Stimulated activated CD4-positive, alpha-beta T cell treated with anti-CD3 and anti-CD28 coated beads, Interleukin-1b, Interleukin-23, amount 100 ng/mL, for 1 hour (primary cell): ENCODE measurements at places on chromosomes 2 and 18.

- no peak for DNase-seq
These were observed 325.6 kb upstream of the VRK2 start for GRCh38 chr2:57720728-57721627.

DNA sequence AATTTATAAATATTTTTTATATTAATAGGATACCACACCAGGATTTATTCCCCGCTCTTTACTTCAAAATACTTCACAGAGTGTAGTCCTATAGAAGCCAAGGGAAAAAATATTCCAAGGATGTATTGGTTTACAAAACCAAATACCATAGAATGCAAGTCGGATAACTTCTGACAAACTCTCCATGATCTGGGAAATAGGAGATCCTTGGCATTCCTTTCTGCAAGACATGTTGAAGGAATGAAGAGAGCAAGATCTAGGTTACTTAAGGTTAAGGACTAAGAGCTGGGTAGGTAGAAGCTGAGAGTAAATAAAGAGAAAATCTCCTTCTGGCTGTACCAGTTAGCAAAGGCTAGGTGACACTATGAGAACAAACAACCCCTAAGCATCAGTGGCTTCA is 141.2 kb downstream of the LRATD1 start:
- no peak for DNase-seq

DNA sequence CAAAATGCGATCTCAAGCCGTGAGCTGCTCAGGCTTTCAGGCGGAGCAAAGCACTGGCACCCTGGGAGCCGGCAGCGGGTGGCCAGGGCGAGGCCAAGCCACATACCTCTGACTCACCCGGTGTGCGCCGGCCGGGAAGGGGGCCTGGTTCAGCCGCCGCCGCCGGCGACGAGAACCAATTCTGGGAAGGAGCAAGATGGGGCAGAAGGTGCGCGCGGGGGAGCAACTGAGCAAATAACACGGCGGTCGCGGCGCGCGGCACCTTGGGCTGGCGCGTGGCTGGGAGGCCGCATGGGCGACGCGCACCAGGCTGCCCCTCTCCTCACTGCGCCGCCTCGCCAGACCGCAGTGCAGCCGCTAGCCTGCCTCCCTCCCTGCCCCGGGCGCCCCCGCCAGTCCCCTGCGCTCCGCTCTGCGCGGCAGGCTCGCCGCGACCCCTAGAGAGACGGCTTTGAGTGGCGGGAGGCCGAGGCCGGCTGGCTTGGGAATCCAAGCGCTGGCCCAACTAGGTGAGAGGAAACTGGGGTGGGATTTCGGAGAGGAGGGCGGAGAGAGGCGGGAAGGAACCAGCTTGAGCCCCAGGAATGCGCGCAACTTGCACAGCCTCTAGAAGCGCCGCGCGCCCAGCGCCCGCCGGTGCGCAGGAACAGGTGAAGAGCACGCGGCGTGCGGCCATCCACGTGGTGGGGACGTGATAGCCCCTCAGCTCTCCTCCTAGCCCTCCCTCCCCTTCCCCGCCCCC is 3.2 kb downstream of the NRP2 start:
- no peak for DNase-seq

DNA sequence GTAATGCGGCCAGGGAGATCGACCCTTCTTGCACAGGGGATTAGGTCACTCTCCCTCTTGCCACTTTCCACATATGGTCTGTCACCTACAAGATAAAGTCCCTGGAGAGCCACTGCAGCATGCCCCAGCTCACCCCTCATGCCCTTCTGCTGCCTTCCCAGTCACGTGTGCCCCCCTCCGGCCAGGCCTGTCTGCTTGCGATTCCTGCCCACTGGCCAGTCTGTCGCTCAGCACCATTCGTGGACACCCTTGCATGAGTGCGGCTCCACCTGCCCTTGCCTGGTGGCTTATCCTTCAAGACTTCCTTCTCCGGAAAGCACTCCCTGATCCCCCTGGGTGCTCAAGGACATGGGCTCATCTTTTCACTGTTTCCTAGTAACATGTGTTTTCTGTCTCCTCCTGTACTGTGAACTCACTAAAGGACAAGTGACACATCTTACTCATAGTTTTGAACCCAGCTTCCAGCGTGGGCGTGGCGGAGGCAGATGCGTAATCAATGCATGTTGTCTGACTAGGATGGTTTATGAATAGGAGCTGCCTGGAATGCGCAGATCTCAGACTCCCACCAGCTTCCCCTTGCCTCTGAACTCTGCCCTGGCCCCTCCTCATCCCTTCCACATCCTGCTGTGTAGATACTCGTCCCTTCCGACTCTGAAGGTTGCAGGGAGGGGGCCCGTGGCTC is 7.8 kb upstream of the NT5DC4 start:
- DNase-seq: no peak

- DNase-seq: no peak
These were observed 53.4 kb upstream of the KLF7 start for GRCh38 chr2:207219081-207219630.

GRCh38 chr2:12661489-12661888 is 55.2 kb upstream of the TRIB2 start:
- DNase-seq: no peak

GRCh38 chr2:27316655-27317412 is 6.1 kb downstream of the MPV17 start:
- DNase-seq: no peak

GRCh38 chr2:240954436-240955305 is 43.7 kb upstream of the SNED1 start:
- DNase-seq: no peak

GRCh38 chr2:238487652-238488346 is 61.1 kb downstream of the ASB1 start:
- no peak for DNase-seq

DNA sequence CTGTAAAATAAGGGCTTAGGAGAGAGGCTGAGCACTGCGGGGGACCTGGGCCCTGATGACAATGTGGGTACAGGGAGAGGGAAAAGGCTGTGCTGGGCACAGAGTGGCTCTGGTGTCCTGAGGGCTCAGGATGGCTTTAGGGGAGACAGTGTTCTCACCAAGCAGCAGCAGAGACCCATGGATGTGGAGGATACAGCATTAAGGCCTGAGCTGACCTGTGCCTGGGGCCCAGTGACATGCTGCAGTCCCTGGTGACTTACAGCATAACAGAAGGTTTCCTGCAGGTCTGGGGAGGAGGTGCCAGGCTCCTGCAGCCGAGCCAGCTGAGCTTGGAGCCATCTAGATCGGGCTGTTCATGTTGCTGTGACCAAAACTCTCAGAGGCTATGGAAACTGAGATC is 191.3 kb upstream of the SMAD2 start:
- no peak for DNase-seq

DNA sequence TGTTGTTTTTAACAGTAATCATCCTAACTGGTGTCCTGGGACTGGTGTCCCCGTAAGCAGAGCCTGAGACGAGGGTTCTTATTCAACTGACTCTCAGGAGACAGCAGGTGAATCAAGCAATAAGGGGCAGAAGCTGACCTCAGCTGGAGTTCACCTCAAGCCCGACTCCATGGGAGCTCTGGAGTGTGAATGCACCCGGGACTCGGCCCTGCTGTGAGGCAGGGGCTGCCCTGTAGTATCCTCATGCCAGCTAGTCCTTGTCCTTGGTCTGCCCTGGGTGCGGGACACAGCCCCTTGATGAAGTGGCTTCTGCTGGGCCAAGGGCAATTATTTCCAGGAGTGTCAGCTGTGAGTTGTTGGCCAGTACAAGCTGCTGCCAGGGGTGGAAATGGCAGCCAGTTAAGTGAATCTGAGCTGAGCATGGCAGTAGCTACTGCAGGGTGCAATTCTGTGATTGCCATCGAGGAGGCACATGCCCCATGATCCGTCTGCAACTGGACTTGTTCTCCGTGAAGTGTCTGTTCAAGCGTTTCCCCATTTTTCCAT is 54.9 kb upstream of the OTOS start:
- no peak for DNase-seq

DNA sequence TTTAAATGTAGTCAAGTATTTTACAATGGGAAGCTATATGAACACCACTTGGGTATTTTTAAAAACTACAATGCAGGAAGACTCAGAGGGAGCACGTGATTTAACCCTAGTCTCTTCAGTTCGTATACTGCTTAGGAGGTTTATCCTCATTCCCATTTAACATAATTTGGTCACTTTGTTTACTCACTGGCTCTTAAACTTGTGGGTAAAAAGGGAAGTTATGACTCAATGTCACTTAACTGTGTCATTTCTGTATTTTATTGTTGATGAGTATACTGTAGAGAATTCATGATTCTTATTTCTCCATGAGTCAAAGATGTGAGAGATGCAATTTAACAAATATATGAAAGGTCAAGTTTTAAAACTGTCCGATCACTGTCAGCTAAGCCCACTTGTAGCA is 48.2 kb downstream of the SLC66A3 start:
- no peak for DNase-seq

- DNase-seq: no peak
These were observed 119.9 kb upstream of the PIEZO2 start for GRCh38 chr18:11269257-11269656.
